ENCODE measurements at places on chromosomes 7 and 10.

GRCh38 chr7:102834999-102835398, 77.8 kb upstream of the LRRC17 start:
- no peak for DNase-seq

GRCh38 chr7:68524126-68524525, 1074.1 kb upstream of the AUTS2 start:
- no peak for DNase-seq

DNA sequence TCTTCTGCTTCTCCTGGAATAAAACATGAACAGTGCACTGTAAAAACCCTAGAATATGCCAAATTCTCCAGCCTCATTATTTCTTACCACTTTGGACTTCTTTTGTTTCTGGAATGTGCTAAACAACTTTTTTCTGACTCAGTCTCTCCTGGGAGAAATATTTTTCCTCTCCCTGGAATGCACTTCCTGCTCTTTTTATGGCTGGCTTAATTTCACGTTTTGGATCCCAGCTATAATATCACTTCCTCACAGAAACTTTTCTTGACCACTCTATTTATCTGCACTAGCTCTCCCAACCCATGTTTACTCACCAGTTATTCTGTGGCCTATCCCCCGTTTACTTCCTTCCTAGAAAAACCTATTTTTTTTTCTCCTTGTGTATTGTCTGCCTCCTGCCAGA, 26.7 kb downstream of the ABCB5 start:
- no peak for DNase-seq

GRCh38 chr10:614790-615582, 74.5 kb downstream of the DIP2C start:
- DNase-seq, result peak; percentile 90

DNA sequence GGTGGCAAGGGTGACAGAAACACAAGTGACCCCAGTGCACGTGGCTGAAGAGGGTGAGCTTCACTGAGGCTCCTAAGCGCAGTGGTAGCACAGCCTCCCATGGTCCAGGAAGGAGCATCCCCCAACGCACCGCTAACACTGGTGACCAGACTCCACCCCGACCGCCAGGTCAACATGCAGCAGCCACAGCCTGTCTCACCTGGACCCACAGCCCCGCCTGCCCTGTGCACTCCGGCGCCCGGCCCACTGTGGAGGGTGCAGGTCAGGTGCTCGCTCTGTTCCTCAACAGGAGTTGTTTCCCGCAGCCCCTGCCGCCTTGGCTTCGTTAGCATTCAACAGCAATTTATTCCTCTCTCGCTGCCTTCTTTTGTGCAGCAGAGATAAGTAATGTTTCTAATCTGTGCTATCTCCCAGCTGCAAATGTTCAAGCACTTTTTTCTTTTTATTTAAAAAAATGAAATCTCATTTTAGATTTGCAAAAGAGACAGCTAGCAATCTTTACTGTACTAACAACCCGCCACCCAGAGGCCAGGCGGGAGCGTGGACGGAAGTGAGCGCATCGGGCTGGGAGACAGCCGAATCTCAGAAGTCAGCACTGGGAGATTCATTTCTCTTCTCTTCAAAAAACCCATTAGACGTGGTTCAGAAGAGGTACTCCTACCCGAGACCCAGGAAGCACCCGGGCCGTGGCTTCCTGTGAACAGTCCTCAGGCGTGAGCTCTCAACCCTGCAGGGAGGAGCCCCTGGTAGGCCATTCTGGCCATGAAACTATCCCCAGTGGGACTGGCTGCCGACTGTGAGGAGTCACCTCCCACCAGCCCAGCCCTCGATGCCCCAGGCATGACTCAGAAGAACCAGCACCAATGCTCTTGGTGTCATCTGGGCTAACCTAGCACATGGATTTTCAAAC, 133.4 kb downstream of the MAD1L1 start:
- no peak for DNase-seq

DNA sequence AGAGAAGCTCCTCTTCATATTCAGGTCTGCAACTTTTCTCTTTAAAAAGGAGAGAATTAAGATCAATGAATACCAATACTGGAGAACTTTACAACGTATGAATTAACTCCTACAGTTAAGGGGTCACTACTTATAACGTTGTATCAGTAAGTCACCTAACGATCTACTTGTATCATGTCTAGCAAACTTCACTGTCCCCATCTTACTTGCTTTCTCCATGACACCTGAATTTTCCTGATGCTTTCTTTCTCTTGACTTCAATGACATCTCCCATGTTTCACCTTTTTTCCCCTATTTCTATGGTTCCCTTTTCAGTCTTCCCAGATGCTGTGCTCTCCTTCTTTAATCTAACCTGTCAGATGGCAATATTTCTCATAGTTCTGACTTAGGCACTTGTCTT, 19.6 kb downstream of the NAMPT start:
- DNase-seq, result no peak

- peak; percentile 12 for DNase-seq
These were observed 38.0 kb upstream of the SPOCK2 start for GRCh38 chr10:72126184-72126871.

DNA sequence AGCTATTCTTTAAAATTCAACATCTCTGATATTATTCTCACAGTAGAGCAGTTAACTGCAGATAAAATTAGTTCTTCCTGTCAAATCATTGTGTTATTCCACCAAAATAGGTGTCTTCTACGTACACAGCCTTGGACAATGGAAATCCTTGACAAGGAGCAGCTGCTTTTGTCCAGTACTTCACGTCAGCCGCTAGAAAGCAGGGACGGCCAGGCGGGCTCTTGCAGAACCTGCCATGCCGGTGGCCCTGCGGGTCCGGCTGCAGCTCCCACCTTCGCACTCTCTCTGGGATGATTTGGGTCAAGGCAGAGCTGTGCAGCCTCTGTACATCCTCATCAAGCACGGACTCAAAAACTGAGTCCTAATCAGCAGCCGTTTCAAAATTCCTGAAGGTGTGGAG, 2.2 kb upstream of the FOXI2 start:
- DNase-seq, result no peak

GRCh38 chr7:146660839-146661238, 544.2 kb downstream of the CNTNAP2 start:
- peak; percentile 95 for DNase-seq

GRCh38 chr7:74284781-74285259, 4.4 kb upstream of the CLIP2 start:
- no peak for DNase-seq

DNA sequence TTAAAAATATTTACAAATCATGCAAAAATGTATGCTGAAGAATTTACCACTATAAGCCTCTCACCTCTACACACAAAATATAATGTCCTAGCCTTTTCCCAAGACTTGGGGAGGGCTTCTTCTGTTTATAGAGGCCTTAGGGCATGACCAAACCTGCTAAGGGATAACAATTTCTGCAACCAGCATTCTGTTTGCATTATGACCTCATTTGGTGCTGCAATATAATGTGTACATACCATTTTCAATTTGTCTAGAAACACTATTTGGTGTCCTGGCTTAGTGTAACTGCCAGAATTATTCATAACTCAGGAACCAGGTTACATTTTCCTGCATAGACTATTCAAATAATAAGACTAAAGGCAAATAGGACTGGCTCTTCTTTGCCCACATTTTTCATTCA, 446.6 kb upstream of the SORCS1 start:
- no peak for DNase-seq

DNA sequence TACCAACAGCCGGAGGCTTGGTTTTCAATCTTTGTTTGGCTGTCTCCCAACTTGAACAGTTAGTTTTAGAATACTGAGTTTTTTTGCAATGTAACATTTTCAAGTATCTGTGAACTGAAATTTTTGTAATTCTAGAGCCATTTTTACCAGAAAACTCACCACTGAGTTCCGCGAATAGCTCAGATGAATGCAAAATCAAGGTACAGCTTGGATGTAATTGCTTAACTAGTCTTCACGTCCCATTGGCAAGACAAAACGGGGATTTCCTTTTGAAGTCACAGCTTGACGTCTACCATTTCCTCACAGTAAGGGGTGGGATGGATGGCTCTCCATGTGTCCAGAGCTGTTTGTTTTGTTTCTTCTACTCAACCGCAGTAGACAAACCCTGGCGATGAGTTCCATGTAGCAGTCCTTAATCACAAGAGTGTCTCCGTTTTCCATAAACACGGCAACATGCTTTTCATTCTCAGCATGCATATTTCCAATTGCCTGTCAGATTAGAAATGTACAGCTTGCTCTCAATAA, 55.8 kb upstream of the FGFR2 start:
- no peak for DNase-seq

- DNase-seq, result no peak
These were observed 33.7 kb downstream of the MCM10 start for GRCh38 chr10:13195016-13195415.

GRCh38 chr10:1094112-1095057, 38.2 kb downstream of the WDR37 start:
- DNase-seq, result no peak

- no peak for DNase-seq
These were observed 10.6 kb downstream of the RPA3 start for GRCh38 chr7:7707806-7708205.

- no peak for DNase-seq
These were observed 17.0 kb downstream of the DENND10 start for GRCh38 chr10:119120875-119121274.

- no peak for DNase-seq
These were observed 103.1 kb upstream of the RPA3 start for GRCh38 chr7:7821517-7821916.

- no peak for DNase-seq
These were observed 11.4 kb downstream of the CLDN3 start for GRCh38 chr7:73758581-73759138.

DNA sequence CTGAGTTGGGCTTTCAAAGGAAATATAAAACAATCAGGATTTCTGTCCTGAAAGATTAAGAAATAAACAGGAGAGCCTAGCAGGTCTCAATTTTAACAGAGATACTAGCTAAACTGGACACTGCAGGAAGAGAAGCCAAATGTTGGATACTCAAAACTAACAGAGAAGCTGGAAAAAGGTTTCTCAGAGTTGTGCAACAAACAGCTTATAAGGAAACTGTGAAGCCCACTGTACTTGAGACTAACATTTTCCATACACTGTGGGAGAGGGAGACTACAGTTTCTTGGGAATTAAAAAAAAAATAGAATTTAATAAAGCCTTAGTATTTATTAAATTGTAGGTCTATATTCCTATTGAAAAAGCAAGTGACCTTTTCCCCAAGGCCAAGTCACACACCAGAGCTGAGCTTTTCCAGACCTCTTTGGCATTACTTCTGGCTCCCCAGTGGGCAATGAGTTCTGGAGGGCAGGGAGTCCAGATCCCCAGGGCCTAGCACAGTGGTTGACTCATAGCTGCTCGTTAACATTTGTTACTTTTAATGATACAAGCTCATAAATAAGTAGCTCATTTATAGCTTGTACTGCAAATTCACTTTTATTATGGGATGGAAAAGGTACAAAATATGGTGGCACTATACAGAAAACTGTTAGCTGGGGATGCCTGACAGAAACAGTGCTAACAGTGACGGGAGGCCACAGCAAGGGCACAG, 68.3 kb downstream of the MINDY3 start:
- DNase-seq, result no peak

GRCh38 chr7:33582104-33582503, 323.2 kb upstream of the BMPER start:
- no peak for DNase-seq

DNA sequence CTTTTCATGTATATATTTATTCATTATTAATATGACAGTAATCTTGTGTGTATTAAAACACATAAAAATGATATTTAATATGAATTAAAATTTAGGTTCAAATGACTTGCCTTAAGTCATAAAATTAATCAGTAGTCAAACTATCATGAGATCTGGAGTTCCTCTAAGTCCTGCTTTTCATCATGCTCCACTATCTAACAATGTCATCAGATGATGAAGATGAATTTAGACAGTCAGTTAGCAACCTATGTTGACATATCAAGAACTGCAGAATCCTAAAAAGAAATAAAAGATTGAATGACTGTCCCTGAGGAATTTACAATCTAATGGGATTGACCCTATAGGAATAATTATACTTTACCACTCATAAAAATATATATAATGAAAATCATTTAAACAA, 7.1 kb downstream of the CABCOCO1 start:
- peak; percentile 93 for DNase-seq

DNA sequence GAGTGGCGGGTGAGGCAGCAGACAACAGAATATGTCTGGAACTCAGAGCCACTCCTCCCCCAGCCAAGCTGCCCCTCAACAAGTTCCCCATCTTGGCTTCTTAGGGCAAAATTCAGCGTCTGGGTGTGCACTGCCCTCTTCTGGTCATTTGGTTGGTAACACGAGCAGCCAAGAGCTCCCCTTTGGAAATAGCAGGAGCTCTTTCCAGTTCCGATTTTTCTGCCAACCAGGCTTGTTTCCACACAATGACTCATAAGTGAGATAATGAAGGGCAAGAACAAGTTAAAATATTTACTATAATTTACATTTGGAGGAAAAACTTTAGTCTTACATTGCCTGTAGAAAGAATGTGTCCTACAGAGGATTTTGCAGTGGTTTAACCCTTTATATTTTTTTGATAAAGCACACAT, 70.5 kb downstream of the ADCYAP1R1 start:
- DNase-seq, result peak; percentile 79

- DNase-seq, result no peak
These were observed 8.9 kb upstream of the SCRN1 start for GRCh38 chr7:29998489-29998888.

Measured in SK-N-DZ (cell line).